ENCODE measurements at places on chromosomes 3 and 15.
A peak's percentile ranks its signal among the peaks of the same experiment; 100 is the strongest.

DNA sequence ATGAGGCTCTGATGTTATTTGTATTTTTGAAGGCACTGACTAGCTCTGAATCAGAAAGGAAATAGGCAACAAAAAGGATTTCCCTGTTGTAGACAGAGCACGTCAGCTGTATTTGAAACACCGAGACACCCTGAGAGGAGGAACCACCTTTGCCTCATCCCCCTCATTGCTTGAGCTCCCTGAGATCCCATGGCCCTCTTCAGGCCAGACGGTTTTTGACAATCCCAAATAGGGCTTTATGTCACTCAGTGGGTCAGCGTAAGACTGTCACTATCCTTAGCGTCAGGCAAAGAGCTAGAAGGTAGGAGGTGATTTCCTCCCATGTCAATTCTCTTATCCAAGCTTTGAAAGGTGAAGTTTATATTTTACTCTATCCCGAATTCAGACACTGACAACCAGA is 254.3 kb downstream of the ZNF621 start:
- no peak for DNase-seq

DNA sequence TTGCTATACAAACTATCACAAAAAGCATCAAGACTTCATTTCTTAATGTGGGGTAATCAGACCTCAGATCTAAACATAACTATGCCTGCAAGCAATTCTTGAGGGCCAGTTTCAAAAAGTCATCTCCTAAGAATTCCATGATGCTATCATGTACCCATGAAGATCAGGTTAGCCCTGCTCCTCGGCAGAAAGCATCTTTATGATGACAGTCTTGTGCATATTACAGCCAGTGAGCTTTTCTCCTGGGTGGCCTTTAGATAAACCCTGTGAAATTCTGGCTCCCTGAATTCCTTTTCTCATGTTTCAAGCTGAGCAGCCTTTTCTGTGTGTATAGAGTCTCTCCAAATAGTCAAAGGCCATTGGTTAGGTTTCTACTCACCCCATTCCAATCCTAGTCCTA is 201.9 kb upstream of the MCTP2 start:
- no peak for DNase-seq

- DNase-seq: no peak
Observed at GRCh38 chr15:23570486-23570885, 5.0 kb downstream of the MKRN3 start.

DNA sequence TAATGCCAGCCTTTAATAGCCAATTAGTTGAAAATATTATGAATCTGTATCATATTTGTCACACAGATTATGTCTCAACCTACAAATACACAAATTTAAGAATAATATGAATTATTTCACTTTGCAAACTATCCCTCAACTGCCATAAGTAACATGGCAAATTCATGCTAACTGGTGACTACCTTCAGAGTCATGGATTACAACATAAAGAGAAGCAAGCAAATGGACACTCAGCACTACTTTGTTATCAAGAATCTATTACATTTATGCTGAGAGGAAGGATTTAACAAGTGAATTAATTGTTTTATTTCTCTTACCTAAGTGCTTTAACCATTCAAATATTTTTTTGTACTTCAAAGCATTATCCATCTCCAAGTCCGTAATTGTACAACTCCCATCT is 103.1 kb upstream of the BCL6 start:
- no peak for DNase-seq

GRCh38 chr15:98694161-98694560 is 45.8 kb downstream of the IGF1R start:
- no peak for DNase-seq

- DNase-seq: no peak
Observed at GRCh38 chr15:40161693-40162391, 973 bp downstream of the BUB1B start.

GRCh38 chr3:132641837-132642538 is 17.6 kb downstream of the ACAD11 start:
- no peak for DNase-seq

DNA sequence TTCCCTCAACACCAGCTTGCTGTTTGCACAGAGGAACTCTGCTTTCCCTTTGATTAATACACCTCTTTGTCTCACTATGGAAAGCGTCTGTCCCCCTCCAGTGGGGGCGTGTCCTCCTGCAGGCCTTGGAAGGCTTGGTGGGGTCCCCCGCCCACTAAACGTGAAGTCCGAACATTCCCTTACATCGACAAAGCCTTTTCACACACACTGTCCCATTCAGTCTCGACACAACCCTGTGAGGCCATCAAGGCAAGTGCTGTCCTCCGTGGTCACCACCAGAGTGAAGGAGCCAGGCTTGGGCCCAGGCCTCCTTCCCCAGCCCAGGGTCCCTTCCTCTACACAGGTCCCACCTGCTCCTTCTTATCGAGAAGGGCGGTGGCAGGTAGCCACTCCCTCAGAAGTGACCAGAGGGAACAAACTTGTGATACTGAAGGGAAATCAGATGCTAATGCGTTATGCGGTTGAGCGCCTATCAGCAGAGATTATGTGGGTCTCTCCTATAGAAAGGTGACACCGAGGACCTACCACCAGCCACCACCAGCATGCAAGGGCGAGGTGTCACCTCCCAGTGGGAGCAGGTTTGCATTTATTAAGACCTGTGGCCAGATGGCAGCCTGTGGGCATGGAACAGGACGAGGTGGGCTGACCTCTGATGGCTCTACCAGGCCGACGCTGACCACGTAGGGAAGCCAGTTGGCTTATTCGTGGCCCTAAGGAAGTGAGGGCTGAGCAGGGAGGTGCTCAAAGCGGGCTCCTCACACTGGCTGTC is 6.6 kb downstream of the NRROS start:
- no peak for DNase-seq

- DNase-seq: no peak
Observed at GRCh38 chr3:17632401-17633100, 109.9 kb downstream of the TBC1D5 start.

GRCh38 chr15:68704496-68705021 is 116.1 kb downstream of the ANP32A start:
- DNase-seq: no peak

GRCh38 chr15:29242456-29243242 is 27.0 kb downstream of the NSMCE3 start:
- DNase-seq: no peak

- DNase-seq: peak; percentile 59
Observed at GRCh38 chr15:85112997-85113396, 131.3 kb downstream of the PDE8A start.

DNA sequence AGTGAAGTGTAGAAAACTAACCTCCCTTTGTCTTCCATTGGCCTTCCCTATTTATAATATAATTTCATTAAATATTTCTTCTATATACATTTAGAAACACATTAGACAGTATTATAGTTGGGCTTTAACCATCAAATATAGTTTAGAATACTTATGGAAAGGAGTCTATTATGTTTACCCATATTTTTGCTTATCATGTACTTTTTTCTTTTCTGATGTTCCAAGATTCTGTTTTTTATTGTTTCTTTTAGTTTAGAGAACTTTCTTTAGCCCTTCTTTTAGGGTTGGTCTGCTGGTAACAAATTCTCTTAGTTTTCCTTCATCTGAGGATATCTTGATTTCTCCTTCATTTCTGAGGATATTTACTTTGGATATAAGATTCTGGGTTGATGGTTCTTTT is 23.7 kb downstream of the SH3GL3 start:
- DNase-seq: no peak

- no peak for DNase-seq
Observed at GRCh38 chr3:12759693-12760565, 870 bp upstream of the TMEM40 start.

Measured in amygdala (tissue), 56 donors.